ENCODE measurements at places on chromosomes 13 and 19.

DNA sequence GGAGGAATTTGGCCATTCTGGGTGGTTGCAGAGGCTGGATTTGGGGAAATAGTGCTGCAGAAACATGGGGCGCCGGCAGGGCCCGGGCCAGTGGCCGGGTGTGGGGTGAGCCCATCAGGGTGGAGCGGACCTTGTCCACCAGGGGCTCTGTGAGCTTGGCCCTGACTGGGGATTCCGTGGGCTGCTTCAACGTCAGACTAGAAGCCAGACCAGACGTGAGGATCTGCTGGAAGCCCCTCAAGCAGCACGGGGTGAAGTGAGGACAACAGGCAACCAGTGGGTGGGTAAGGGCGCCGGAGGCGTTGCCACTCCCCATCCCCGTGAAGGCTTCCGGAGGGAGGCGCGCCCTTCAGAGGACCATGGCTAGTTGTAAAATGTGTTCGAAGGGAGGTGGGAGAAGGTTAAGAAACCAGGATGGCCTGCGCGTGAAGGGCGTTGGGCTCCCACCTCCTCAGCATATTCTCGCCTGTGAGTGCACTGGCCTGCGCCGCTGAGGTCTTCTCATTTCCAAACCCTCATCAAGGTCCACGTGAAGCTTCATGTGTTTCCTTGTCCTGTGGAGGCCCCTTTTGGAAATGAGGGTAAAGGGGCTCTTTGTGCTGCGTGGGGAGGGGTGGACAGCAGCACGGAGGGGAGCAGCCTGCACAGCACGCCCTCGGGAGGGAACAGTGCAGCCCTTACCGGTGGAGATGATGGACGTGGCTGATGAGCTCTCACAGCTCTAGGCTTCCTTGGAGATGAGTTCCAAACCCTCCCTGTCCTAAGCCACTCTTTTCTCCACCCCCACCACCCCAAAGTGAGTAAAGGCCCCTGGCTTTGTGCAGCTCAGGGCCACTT lies 8.3 kb downstream of the TEX29 start:
- DNase-seq, result no peak

DNA sequence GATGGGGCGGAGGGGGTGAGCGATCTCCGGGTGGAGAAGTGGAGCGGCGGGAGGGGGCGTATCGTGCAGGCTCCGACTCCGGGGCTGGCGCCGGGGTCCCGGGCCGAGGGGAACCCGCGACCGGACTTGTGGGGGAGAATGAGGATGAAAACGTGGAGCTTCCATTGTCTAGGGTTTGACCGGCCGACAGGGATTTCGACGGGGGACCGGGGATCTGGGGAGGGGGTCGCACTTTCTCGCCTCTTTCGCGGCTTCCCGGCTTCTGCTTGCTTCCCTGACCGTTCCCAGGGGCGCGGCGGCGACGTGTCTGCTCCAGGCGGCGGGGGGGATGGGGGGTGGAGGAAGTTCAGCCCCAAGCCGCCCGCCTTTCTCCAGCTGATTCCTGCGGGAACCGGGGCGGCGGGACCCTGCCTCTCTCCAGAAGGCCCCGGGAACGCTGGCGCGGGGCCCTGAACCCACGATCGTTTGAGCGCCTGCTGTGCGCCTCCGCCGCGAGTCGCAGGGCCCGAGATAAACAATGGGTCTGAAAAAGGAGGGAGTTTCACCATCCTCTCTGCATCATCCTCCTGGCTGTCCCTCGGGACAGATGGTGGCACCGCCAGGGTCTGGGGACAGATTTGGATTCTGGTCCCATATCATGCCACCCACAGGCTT lies 790 bp downstream of the TPM4 start:
- no peak for DNase-seq

GRCh38 chr13:70960841-70961443 lies 852.7 kb upstream of the KLHL1 start:
- no peak for DNase-seq

- DNase-seq, result no peak
These were observed 199.2 kb downstream of the NALCN start for GRCh38 chr13:101217086-101217485.

DNA sequence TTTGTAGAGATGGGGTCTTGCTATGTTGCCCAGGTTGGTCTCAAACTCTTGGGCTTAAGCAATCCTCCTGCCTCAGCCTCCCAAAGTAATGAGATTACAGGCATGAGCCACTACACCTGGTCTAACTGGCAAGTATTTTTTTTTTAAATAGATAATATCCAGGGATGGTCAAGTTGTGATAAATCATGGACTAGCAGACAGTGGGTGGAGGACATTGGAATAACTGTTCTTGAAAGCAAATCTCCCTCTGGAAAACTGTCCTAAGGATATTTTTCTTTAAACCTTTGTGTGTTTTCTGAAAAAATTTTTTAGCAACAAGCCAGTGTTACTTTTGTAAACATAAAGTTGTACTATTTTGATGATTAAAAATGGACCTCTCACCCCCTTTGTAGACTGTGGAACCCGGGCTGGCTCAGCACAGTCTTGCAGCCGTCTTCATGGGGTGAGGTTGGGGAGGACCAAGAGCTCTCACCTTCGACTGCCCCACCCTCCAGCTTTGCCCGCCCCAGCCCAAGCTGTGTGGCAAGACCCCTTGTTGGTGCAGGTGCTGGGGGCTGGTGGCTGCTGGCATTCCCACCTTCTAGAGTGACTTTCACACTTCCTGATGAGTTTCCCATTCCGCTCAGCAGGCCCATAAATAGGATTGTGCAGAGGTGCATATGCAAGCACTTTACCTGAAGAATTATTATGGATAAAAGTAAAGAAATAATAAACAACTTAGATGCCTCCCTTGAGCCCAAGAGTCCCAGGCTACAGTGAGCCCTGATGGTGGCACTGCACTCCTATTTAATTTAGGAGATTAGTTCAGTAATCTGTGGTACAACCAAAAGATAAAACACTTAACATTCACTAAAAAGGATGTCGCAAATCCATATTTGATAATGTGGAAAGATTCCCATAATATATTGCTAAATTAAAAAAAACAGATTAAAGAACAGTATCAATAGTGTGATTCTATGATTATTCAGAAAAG lies 107.3 kb downstream of the GADD45B start:
- DNase-seq, result no peak

GRCh38 chr13:35475212-35475959 lies 1.1 kb downstream of the MAB21L1 start:
- no peak for DNase-seq

DNA sequence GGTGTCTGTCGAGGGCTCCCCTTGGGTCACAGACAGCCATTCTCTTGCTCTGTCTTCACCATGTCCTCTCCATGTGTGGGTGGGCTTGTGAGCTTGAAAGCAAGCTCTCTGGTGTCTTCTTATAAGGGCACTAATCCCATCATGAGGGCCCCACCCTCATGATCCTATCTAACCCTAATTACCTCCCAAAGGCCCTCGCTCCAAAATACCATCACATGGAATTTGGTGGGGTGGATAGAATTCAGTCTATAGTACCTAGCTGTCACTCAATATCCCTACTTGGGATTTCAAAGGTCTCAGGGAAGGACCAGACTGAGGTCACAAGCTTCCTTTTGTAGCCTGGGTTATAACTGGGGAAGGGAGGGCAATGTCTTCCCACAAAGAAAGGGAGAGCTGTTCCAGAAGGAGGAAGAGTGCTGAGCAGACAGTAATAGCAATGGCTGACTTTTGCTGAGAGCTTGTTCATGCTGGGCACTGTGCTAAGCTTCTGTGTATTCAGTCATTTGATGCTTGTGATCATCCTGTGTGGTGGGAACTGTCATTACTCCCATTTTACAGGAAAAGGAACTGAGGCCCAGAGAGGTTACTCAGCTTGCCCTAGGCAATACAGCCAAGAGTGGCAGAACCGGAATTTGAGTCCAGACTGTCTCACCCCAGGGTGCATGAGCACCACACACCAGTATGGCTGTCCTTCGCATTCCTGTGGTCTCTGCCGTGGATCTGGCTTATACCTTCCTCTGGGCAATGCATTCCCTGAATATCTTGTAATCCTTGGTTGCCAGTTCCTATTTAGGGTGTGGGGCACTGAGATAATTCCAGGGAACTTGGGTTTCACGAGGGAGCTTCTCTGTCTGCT lies 8.2 kb downstream of the FXYD5 start:
- DNase-seq, result no peak

DNA sequence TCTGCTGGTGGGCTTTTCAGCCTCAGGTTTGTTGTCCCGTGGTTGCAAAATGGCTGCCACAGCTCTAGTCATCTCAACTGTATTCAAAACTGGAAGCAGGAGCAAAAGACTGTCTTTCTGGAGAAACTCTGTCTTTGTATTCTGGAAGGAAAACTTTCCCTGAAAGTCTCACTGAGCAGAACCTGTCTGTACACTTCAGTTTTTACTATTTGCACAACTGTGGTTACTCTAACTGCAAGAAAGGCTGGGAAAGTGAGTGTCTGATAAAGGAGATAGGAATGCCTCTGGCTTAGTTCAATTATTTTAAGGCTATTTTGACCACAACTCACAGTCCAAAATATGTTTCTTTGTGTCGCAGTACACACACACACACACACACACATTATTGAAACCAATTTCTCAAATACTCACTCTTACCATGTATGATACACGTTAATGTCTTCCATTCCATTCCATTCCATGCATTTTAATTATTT lies 49.7 kb upstream of the EHD2 start:
- DNase-seq, result no peak

DNA sequence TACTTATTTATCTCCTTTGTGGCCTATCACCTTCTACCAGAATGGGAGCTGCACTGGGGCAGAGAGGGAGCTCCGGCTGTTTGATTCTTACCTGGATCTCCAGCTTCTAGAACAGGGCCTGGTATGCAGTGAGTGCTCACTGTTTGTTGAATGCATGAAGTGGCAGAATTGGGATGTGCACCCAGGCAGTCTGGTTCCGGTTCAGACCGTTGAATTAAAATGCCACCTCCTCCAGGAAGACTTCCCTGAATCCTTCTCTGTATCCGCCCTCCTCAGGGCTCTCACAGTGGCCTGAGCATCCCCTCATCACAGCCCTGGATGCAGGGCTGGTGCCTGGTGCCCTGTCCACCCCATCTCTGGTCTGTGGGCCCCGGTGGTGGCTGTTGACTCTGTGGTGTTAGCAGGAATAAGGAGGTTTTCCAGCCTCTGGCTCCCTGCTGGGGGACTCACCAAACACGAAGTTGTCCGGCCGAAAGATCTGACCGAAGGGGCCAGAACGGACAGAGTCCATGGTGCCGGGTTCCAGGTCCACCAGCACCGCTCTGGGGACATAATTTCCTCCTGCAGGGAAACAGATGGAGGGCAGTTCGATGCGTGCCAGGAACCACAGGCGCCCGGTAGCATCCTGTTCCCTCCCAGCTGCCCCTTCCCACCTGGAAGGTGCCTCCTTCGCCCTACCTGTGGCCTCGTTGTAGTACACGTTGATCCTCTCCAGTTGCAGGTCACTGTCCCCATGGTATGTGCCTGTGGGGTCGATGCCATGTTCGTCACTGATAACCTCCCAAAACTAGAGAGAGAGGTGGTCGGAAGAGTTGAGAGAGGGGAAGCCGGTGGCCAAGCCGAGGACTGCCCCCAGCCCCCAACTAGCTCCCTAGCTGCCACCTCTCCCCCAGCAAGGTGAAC lies 1.0 kb downstream of the TUBB4A start:
- DNase-seq, result no peak
